T-helper 2 cell (primary cell): ENCODE measurements at places on chromosomes 13 and 19.

DNA sequence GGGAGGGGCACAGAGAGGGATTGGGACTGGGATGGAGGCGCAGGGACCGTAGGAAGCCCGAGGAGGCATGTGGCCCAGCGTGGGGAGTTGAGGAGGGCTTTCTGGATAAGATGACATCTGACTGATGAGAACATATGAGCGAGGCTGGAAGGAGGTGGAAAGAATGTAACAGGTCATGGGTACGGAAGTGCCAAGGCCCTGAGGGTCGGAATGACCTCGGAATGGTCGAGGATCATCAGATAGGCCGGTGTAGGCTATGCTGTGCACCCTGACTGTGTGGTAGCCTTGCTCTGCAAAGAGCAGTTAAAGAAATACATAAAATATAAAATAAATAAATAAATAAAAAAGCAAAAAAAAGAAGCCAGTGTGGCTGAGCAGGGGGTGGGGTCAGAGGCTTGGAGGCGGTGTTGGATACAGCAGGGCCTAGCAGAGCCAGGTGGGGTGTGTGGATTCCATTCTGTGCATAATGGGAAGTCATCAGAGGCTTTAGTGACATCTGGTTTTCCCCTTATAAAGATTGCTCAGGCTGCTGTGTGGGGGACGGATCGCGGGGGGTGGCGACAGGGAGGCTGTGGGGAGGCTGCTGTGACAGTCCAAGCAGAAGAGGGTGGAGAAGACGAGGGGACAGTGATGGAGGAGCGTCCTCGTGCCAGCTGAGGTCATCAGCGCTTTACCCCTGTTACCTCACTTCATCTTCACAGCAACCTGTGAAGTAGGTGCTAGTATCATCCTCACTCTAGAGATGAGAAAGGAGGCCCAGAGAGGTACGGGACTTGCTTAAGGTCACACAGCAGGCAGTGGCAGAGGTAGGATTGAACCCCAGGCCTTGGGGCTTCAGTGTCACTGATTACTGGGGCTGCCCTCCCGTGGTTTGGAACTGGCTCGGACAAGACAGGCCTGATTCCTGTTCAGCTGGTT, 5.0 kb downstream of the PAK4 start:
- DNase-seq, result no peak

GRCh38 chr19:4639531-4640246, 373 bp downstream of the TNFAIP8L1 start:
- no peak for DNase-seq

GRCh38 chr19:16897856-16898161, 9.0 kb downstream of the F2RL3 start:
- no peak for DNase-seq

DNA sequence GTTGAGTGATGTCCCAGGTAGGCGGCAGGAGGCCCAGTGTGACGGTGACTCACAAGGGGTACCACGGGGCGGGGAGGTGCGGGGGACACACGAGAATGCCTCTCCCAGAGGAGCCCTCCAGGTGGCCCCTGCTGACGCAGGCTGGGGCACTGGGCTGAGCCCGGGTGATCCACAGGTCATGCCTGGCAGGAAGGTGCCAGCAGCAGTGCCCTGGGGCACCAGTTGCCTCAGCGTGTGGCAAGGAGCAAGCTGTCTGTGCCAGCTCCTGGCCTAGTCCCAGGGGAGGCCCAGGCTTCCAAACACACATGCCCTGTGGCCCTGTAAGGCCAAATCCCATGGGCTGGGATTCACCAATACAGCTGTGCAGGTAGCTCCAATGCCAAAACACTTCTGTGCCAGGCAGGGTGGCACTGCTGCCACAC, 28.0 kb downstream of the AKT2 start:
- DNase-seq, result no peak

GRCh38 chr13:44697058-44697457, 120.9 kb upstream of the TSC22D1 start:
- no peak for DNase-seq

DNA sequence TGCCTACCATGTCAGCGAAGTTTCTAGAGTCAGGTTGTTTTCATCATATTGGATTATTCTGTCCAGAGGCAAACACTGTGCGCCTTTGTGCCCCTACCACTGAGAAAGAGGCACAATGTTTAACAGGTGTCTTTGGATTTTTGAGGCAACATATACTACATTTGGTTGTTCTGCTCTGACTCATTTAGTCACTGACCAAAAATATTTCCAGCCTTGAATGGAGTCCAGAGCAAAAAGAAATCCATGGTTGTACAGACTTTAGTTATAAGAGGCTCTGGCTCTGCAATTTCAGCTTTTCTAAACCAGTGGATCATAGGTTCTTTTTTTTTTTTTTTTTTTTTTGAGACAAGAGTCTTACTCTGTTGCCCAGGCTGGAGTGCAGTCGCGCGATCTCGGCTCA, 35.7 kb downstream of the LACC1 start:
- DNase-seq, result no peak

- no peak for DNase-seq
These were observed 248.8 kb downstream of the RGCC start for GRCh38 chr13:41706152-41706551.

GRCh38 chr19:57288373-57288772, 8.1 kb downstream of the ZNF460 start:
- no peak for DNase-seq

- DNase-seq, result no peak
These were observed 1.1 kb upstream of the NR2F6 start for GRCh38 chr19:17246681-17247425.

DNA sequence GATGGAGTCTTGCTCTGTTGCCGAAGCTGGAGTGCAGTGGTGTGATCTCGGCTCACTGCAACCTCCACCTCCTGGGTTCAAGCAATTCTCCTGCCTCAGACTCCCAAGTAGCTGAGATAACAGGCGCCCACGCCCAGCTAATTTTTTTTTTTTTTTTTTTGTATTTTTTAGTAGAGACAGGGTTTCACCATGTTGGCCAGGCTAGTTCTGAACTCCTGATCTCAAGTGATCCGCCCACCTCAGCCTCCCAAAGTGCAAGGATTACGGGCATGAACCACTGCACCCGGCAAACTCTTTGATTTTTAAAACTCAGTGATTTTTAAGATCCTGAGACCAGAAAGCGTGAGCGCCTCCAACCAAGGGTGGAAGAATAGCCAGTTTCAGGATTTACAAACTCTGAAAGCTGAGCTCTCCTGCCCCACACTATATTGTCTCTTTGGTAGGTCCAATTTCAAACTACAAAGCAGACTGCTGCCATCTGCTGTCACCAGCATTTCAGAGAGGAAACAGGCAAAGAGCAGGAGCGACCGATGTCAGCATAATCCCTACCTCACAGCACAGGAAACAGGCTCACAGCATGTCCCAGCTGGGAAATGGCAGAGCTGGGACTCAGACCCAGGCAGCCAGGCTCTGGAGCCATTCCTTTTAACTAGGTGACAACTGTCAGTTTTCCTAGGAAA, 9.2 kb downstream of the NOSIP start:
- no peak for DNase-seq

DNA sequence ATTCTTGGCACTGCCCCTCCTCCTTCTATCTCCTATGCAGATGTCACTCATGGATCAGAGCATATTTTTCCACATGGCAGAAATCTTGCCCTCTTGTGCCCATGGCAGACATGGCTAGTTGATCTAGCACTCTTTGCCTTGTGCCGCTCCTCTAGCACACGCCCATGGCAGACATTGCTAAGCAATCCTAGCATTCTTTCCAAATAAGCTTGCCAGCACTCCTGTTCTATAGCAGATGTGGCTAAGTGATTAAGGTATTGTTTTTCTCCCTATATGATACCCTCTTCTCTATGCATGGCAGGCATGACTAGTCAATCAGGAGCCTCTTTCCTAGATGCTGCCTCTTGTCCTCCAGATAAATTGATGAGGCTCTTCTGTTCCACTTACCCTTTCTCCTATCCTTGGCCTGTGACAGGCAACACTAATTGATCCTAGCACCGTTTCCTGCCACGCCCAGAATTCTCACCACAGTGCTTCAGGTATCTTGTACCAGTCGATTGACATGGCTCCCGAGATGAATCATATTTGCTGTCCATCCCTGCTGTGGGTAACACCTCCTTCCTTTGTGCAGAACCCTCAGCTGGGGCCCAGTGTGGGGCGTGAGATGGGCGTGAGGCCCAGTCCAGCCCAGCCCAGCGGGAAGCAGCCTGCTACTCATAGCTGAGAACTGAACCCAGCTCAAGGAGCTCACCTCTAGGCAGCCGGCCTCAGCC, 26.9 kb downstream of the TMED1 start:
- DNase-seq, result no peak
